ENCODE measurements at places on chromosomes 11 and 22. TPM values are rescaled to one million over a fixed set of nuclear protein-coding genes. Genes with fewer than 3 reads are reported as not detected.

The OR8G1 gene
- not detected for total RNA-seq

The OR56A1 gene
- total RNA-seq, result 0.05 TPM

- no peak for DNase-seq
Measured at GRCh38 chr11:113991170-113991569, 16.3 kb downstream of the HTR3A start.

DNA sequence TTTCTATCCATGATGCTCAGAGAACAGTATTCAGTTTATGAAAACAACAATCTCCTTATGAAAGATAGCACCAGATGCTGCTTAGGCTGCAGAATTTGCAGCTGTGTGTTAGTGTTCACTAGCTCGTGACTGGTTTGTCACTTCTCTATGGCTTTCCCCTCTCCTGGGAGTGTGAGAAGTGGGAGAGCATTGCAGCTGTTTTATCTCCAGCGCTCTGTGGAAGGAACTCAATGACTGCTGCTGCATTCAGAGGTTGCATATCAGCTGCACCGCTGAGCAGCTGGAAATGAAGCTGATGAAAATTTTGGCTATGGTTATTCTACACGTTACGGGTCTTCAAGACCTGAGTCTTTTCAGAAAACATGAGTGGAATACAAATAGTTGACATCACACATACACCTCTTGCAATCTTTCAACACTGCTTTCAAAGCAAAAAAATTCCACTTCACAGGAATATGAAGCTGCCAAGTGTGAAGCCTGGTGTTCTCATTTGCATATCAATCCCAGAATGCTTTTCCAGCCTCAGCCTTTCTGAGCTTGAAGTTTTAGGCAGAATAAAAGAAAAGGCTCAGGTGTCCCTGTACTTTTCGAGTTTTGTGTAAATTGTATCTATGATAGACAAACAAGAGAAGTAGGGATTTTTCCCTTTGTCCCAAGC lies 149.3 kb upstream of the DDI1 start:
- DNase-seq, result no peak

GRCh38 chr11:123924027-123924426 lies 15.4 kb upstream of the OR4D5 start:
- DNase-seq, result no peak

DNA sequence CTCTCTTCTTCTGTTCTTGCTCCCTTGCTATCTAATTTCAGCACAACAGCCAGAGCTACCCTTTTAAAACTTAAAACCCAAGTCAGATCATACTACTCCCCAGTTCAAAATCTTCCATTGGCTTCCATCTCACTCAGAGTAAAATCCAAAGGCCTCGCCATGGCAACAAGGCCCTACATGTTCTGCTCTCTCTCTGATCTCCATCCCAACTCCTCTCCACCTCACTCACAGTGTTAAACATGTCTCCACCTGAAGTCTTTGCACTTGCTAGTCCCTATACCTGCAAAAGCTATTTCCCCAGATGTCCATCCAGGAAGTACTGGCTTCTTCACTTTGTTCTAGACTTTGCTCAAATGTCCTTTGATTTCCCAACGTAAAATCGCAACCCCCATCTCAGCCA lies 3.0 kb upstream of the GRAP2 start:
- no peak for DNase-seq

GRCh38 chr11:29963796-29964195 lies 53.0 kb downstream of the KCNA4 start:
- no peak for DNase-seq

DNA sequence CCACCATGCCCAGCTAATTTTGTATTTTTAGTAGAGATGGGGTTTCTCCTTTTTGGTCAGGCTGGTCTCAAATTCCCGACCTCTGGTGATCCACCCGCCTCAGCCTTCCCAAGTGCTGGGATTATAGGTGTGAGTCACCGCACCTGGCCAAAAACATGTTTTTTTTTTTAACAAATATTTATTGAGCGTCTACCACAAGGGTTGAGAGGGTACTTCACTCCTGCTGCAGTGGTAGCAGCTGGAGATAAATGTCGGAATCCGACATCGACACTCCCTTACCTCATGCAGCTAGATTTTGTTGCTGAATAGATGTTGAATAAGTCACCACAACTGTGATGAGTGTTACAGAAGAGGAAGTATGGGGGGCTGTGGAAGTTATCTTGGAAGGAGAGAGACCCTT lies 971 bp downstream of the DNAJB13 start:
- DNase-seq, result no peak

Measured in natural killer cell (primary cell).